ENCODE measurements at places on chromosomes 3 and 15. TPM values are rescaled to one million over a fixed set of nuclear protein-coding genes. Genes with fewer than 3 reads are reported as not detected.

PARP9 gene
- 6.8 TPM for total RNA-seq

ATP8B4 gene
- total RNA-seq = 2.8 TPM

FAM3D gene
- total RNA-seq = not detected

LDHAL6B gene
- not detected for total RNA-seq

LRRK1 gene
- 1.3 TPM for total RNA-seq

SLC28A2 gene
- not detected for total RNA-seq

PLA2G4D gene
- total RNA-seq = not detected

GOLGA6L4 gene
- 1.1 TPM for total RNA-seq

KCNAB1 gene
- total RNA-seq = not detected

DNAH12 gene
- not detected for total RNA-seq

NIT2 gene
- 61.9 TPM for total RNA-seq

MME gene
- total RNA-seq = not detected

SLC12A1 gene
- not detected for total RNA-seq

OR5K2 gene
- total RNA-seq = not detected

CCPG1 gene
- total RNA-seq = 298 TPM

SLC6A20 gene
- not detected for total RNA-seq

IVD gene
- total RNA-seq = 19.0 TPM

QTRT2 gene
- 19.9 TPM for total RNA-seq

PXK gene
- total RNA-seq = 28.3 TPM

ALDH1L1 gene
- 0.46 TPM for total RNA-seq

INSYN1 gene
- 0.02 TPM for total RNA-seq

ENTPD3 gene
- total RNA-seq = not detected

HHLA2 gene
- total RNA-seq = not detected

C2CD4A gene
- total RNA-seq = 0.63 TPM

BLM gene
- 10.6 TPM for total RNA-seq

PAK2 gene
- total RNA-seq = 41.6 TPM

CCR2 gene
- total RNA-seq = not detected

LRCH3 gene
- total RNA-seq = 45.9 TPM

WDR53 gene
- total RNA-seq = 5.8 TPM

AADACL2 gene
- total RNA-seq = not detected

ZBTB47 gene
- total RNA-seq = 1.5 TPM

CCDC80 gene
- 6.4 TPM for total RNA-seq

Data from NCI-H460 (cell line).